ENCODE measurements at places on chromosomes 2 and 18.

GRCh38 chr2:95345081-95345562, 48.0 kb downstream of the KCNIP3 start:
- DNase-seq: no peak

- no peak for DNase-seq
These were observed 518.5 kb downstream of the EIPR1 start for GRCh38 chr2:2859164-2859563.

GRCh38 chr2:130252880-130253645, 54.8 kb upstream of the TUBA3E start:
- no peak for DNase-seq

GRCh38 chr2:122831649-122832048, 1076.2 kb downstream of the TSN start:
- no peak for DNase-seq

DNA sequence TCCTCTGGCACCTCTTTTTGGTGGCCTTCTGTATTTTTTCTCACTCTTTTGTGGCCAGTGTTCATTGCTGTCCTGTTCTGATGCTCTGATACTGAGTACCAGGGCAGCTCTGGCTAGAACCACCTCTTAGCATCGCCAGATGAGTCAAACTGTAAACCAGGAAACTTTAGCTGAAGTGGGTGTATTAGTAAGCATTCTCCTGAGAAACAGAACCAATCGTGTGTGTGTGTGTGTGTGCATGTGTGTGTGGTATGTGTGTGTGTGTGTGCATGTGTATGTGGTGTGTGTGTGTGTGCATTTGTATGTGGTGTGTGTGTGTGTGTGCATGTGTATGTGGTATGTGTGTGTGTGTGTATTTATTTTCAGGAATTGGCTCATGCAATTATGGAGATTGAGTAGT, 166.3 kb upstream of the SKOR2 start:
- DNase-seq: no peak

- no peak for DNase-seq
These were observed 80.4 kb downstream of the CTAGE1 start for GRCh38 chr18:22337306-22337705.

GRCh38 chr18:11500153-11501122, 109.0 kb upstream of the SLC35G4 start:
- no peak for DNase-seq

DNA sequence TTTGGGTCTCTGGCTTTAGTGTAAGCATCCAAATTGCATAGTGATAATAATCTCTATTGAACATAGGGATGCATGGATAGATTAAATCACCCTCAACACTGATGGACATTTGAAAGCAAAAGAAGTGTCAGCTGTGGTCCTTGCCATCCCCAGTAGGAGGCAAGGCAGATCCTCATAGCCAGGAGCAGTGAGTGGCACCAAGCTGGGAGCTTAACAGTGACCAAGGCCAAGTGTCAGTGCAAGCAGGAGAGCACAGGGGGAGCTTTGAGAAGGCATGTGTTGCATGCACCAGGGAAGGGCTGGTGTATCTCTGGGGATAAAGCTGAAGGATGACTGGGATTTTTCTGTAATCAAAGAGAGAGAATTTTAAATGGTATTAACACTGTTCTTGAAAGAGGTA, 14.7 kb downstream of the SLC14A1 start:
- no peak for DNase-seq

GRCh38 chr2:172790404-172790803, 54.8 kb downstream of the RAPGEF4 start:
- DNase-seq: peak; percentile 22

- DNase-seq: no peak
These were observed 145.1 kb downstream of the MBD5 start for GRCh38 chr2:148165975-148166374.

- no peak for DNase-seq
These were observed 75.2 kb downstream of the RBMS1 start for GRCh38 chr2:160418398-160418765.

- no peak for DNase-seq
These were observed 621 bp downstream of the TXNL1 start for GRCh38 chr18:56637711-56638231.

GRCh38 chr2:119463990-119464389, 32.3 kb downstream of the TMEM37 start:
- DNase-seq: no peak

DNA sequence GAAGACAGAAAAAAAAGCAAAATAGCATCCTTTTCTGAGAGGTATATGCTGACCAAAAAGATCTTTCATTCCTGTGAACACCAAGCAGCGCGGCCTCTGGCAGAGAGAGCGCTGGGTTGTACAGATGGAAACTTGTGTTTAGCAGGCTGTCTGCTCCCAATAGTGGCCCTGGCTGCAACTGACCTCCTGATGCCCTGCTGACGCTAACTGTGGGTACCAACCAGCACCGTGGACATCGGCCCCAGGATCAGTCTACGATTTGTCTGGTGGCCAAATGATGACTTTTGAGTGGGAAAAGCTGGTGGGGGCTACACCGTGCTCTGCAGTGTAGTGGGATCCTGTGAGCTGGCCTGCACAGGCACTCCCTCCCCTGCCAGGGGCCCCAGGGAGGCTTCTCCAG, 15.7 kb downstream of the COA5 start:
- DNase-seq: no peak

Data from GDM1 (cell line).